ENCODE measurements at places on chromosomes 3 and 15.

DNA sequence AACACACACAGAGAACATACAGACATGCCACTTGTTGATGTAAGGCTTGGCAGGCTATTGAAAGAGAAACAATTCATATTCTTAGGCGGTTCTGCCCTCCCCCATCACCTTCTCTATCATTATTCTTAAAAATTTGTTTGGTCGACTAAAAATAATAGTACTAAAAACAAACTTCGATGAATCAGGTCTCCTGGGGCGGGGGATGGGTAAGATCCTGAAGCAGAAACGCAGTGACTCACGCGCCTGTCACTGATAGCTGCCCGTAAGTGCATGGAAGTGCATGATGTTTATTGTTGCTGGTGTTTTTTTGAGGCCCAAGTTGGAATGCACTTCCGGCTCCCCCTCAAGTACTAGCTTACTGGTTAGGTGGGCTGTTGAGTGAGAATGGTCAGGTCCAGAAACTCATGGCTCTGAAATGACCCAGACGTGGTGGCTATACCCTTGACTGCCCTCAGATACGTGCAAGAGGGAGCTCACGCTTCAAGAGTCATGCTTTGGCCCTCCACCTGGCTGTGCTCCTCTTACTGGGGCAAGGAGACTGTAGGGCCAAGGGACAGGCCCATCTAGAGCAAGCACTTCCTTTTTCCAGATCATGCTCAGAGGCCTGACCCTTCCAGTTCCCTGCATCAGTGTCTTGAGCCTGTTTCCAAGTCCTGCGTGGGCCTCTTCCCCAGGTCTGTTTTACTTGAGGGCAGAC lies 10.9 kb downstream of the SMAD3 start:
- no peak for DNase-seq

DNA sequence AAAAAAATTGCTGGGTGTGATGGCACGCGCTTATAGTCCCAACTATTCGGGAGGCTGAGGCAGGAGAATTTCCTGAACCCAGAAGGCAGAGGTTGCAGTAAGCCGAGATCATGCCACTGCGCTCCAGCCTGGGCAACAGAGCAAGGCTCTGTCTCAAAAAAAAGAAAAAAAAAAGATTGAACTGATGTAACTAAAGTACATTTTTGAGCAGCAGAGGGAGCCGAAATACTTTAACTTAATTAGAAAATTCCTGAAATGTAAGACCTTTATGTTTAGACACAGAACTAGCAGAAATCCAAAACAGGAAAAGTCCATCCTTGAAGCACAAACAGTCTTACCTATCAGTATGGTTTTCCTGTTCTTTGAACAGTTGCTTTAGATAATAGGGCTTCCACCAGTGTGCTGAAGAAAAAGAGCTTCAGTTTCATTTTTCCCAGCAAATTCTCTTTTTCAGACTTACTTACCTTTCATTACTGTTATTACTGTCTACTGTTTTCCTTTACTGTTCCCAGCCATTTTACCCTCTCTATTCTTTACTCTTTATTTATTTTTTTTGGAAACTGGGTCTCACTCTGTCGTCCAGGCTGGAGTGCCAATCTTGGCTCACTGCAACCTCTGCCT lies 33.4 kb upstream of the ZNF609 start:
- DNase-seq: no peak

GRCh38 chr3:122786066-122786465 lies 7.6 kb downstream of the HSPBAP1 start:
- no peak for DNase-seq

DNA sequence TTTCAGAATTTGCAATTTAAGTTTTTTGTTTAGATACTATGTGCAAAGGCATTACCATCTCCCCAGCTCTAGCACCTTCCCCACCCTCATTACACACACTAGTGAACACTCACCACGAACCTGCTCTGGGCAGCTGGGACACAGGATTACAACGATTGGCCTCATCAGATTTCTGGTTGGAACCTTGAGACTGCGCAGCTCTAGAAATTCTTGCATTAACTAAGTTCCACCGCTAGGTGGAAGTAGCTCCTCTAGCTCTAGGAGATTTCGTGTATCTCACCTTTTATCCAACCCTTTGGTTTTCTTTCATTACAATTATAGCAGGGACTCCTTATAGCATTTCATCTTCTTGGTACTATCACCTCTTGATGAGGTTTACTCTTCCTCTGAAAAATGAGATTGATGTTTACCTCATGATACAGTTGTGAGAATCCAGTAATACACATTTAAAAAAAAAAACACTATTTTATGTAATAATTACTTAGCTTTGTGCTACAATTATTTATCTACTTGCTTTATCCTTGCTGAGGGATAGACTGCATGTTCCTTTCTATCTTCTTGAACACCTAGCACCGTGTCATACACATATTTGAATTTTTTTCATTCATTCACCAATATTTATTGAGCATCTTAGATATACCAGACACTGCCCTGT lies 28.7 kb upstream of the PLOD2 start:
- DNase-seq: peak; percentile 61

GRCh38 chr15:32908135-32908801 lies 190.5 kb downstream of the GREM1 start:
- no peak for DNase-seq

DNA sequence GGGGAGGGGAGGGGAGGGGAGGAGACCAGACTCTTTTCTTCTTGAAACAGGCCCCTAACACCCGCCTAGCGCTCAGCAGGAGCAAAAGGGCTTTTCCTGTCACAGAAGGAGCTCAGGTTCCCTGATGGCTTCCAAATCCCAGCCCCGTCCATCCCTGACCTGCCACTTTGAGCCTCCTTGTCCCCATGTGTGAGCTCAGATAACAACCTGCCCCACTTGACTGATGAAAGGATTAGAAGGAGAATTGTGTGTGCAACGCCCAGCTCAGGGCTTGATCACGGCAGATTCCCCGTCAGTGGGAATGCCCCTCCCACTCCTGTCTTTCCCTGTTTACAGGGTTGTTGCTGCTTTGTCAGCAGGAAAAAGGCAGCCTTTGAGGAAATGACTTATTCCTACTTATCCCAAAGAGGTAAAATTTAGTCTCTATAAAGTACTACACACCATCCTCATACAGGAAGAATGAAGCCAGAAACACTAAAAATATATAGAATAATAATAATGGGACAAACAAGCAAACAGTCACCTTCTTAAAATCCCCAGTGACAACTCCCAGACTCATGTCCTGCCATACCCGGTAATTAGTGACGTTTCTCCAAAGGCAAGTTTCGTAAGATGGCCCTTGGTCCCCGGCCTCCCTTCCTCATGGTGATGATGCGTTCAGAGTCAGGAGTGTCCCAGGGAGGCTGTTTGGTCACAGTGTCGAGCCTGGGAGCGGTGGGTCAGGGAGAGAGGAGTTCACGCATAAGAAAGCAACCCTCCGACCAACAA lies 6.1 kb upstream of the LRRC15 start:
- DNase-seq: no peak

- no peak for DNase-seq
Observed at GRCh38 chr3:173745952-173746682, 348.6 kb downstream of the NLGN1 start.

DNA sequence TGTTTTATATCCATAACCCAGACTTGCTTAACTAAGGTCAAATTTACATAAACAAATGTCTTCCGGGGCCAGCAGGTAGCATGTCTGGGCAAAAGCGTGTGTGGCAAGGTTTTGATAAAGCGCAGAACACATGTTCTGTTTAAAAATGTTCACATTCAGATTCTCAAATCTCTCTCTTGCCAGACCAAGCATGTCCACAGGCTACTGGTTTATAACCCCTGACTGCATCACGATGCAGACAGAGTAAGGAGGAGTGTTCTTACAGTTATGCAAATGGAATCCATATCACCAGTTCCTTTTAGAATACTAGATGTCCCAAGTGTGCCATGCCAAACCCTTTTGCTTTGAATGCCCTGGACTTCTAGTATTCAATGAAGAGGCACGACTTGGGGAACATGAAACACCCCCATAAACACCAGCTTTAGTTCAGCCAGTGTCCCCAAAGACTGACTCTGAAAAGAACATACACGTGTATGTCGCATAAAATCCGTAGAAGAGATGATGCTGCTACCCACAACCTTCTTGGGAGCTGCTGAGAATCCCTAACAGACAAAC lies 412.0 kb downstream of the CNTN4 start:
- peak; percentile 96 for DNase-seq

- no peak for DNase-seq
Observed at GRCh38 chr3:149009732-149010131, 18.4 kb downstream of the GYG1 start.

- DNase-seq: no peak
Observed at GRCh38 chr3:135452881-135453280, 512.6 kb upstream of the PPP2R3A start.

DNA sequence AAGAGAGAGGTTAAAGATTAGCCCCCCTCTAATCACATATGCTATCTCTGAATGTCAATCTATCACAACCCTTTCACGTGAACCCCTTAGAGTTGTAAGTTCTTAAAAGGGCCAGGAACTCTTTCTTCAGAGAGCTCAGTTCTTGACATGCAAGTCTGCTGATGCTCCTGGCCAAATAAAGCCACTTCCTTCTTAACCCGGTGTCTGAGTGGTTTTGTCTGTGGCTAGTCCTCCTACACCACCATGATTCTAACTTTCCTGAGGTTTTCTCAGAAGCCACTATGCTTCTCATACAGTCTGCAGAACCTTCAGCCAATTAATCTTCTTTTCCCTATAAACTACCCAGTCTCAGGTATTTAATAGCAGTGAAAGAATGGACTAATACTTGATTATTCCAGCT lies 231.1 kb upstream of the CNTN6 start:
- DNase-seq: no peak

- DNase-seq: no peak
Observed at GRCh38 chr3:175346573-175347356, 487.6 kb downstream of the NAALADL2 start.

GRCh38 chr3:70974747-70975146 lies 608.8 kb downstream of the FOXP1 start:
- DNase-seq: no peak

GRCh38 chr3:56903231-56903782 lies 101.6 kb upstream of the ARHGEF3 start:
- peak; percentile 2 for DNase-seq

DNA sequence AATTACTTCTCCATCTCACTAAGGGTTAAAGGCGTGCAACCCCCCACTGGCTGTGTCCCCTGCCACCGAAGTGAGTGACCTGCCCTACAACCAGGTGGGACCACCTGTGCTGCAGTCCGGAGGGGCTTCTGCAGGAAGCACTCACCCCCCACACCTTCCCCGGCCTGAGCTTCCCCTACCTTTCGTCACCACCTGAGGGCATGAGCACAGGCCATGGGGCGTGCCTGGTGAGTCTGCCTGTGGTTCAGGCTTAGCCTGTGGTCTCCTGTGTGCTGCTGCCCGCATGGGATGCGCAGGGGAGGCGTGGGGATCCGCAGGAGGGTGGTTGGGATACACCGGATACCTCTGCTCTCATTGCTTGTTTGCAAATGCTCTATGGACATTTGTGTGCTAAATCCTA lies 46.0 kb downstream of the KLHL25 start:
- no peak for DNase-seq

DNA sequence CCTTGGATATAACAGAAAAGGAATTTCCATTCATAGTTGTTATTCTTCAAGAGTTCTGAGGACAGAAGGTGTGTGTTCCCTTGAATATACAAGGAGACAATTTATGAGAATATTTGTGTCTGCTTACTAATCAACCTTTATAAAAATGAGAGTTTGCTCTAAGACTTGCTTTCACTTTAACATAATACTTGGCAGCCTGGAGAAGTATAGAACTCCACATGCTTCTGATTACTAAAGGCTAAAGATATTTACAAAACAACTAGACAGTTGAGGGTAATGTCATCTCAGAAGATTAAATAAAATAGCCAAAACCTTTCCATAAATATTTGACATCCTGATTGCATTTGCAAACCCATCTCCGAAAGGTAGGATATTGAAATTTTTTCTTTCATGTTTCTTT lies 727.1 kb upstream of the NAALADL2 start:
- no peak for DNase-seq

GRCh38 chr15:68979816-68980215 lies 34.7 kb upstream of the NOX5 start:
- no peak for DNase-seq

DNA sequence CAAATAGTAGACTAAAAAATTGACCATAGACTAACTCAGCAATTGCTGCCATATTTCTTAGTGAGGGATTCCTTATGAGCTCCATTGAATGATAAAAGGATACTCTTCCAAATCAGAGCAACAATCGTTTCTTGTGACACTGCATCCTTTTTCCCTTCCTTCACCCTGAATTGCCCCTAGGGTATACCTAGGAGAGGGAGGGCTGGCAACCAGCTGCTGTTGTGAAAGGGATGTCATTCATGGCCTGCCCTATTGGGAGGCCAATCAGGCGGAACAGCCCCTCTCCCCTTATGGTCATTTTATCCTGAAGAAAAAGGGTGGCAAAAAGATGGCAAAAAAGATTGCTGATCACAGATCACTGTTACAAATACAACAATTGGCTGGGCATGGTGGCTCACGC lies 26.3 kb downstream of the B3GNT5 start:
- no peak for DNase-seq

DNA sequence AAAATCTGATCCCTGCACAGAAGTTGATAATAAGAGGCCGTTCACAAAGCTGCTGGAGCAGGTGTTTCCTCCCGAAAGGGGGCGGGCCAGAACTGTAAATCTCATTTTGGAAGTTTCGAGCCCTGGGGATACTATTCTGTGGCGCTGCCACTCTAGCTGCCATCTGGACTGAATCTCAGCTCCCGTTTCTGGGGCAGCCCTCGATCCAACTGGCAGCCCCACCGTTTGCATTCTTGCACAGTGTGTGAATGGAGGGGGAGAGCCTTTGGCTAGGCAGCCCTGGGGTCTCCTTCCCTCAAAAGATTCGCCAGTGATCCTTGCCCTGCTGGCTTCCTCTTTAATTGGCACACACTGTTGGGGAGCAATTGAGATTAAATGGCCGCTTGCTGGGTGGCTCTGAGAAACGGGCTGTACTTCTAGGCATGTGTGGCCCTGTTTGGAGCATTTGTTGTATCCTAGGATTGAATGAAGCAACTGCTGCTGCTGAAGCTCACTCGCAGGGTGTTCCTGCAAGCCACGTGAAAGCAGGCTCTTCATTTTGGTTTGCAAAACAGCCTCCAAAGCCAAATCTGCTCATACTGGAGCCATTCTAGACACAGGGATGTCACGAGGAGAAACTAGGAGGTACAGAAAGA lies 57.2 kb upstream of the TOPAZ1 start:
- no peak for DNase-seq

- DNase-seq: no peak
Observed at GRCh38 chr3:50591196-50591741, 20.3 kb downstream of the CISH start.

GRCh38 chr3:24299246-24299805 lies 195.3 kb downstream of the THRB start:
- no peak for DNase-seq

GRCh38 chr15:84917452-84917851 lies 33.0 kb downstream of the SLC28A1 start:
- no peak for DNase-seq

- no peak for DNase-seq
Observed at GRCh38 chr3:66956742-66957141, 41.4 kb upstream of the KBTBD8 start.

GRCh38 chr3:45953536-45953935 lies 10.3 kb downstream of the CXCR6 start:
- DNase-seq: no peak
